ENCODE measurements at places on chromosomes 11 and 22. TPM values are rescaled to one million over a fixed set of nuclear protein-coding genes. Genes with fewer than 3 reads are reported as not detected.
A peak's percentile ranks its signal among the peaks of the same experiment; 100 is the strongest.

Gene GLYAT
- not detected for total RNA-seq

Gene TSGA10IP
- total RNA-seq: 0.05 TPM

Gene XKR3
- 0.97 TPM for total RNA-seq

GRCh38 chr22:46084376-46084775 lies 66.0 kb upstream of the PPARA start:
- DNase-seq: peak; percentile 49

- no peak for DNase-seq
Measured at GRCh38 chr22:46135611-46136485, 14.5 kb upstream of the PPARA start.

DNA sequence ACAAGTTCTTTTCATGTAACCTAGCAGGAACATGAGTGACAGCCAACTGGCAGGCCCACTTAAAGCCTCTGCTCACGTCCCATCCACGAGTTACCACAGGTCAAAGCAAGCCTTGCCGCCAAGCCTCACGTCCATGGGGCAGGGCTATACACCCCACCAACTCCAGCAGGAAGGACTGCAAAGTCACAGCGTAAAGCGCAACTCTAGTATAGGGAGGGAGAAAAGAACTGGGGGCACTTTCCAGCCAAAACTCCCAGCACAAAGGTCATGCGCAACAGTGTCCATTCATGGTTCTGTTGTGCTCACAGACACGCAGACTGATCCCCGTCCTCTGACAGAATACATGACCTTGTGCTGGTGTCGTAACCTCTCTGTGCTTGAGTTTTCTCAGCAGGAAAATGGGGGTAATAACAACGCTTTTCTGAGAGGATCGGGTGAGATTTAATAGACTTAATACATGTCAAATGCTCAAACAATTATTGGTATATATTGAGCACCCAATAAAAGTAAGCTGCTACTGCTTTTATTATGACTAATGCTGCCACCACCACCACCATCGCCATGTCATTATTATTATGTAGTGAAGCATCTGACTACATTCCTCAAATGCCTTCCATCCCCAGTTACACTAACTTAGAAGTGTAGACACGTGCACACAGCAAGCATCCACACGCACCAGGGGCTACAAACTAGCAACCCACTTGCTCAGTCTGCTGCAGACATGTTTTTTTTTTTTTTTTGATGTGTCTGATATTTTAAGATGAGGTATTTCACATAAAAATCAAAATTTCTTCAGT lies 104.4 kb upstream of the PARVA start:
- DNase-seq: peak; percentile 59

- DNase-seq: no peak
Measured at GRCh38 chr11:124752471-124753102, 532 bp upstream of the VSIG2 start.

- DNase-seq: no peak
Measured at GRCh38 chr22:30307041-30307574, 17.8 kb upstream of the CASTOR1 start.

- no peak for DNase-seq
Measured at GRCh38 chr11:44600839-44601383, 35.4 kb downstream of the CD82 start.

DNA sequence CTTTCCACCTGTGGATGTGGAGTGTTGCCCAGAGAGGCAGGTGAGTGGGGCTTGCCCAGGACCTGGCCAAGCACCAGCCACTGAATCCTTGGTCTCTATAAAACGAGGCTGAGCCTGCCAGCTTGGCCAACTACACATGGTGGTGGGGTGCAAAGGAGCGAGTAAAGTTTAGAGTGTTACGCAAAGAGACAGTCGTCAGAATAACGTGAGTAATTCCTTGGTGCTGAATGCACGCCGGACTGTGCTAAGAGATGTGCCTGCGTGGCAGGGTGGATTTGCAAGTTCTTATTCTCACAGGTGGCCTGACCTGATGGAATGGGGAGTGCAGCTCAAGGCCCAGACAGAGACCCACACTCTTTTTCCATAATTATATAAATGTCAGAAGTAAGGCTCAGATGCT lies 88.6 kb upstream of the B3GAT1 start:
- no peak for DNase-seq
